ENCODE measurements at places on chromosomes 2 and 18.
A peak's percentile ranks its signal among the peaks of the same experiment; 100 is the strongest.

DNA sequence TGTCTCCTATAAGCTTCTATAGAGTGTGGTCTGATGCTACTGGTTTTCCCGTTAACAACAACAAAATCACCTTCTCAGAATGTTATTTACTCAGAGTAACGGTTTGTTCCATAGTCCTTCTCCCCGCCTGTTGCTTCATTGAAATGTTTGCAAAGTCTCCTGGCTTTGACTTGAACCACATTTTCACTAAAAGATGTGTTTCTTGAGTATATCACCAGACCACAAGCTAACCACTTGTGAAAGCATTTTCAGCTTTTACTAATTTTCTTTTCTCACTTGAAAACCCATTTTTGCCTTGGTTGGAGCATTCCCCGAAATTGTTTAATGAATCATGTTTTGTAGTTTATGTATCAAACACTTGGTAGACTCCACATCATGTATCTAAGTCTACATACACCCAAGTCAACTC, 121.2 kb downstream of the DPP4 start:
- no peak for DNase-seq

DNA sequence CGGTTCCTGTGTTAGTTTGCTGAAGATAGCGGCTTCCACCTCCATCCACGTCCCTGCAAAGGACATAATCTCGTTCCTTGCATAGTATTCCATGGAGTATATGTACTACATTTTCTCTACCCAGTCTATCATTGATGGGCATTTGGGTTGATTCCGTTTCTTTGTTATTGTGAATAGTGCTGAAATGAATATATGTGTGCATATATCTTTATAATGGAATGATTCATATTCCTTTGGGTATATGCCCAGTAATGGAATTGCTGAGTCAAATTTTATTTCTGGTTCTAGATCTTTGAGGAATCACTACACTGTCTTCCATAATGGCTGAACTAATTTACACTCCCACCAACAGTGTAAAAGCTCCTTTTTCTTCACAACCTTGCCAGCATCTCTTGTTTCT, 255.4 kb upstream of the CDH2 start:
- no peak for DNase-seq

DNA sequence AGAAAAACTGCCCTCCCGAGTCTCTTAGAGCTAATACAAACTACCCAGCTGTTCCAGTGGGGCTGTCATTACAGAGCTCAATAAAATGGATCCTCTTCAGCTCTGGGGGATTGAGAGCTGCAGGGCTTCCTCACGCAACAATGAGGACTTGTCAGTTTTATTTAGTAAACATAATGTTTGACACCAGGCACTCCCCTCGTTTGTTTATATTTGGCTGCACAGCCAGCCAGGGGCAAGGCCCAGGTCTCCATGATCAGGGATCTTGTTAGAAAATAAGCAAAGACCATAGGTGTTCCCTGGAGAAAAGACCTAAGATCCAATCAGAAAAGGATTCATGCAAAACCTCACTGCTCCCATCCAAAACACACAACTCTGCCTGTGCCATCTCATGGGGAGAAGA, 158.2 kb downstream of the C1D start:
- DNase-seq, result no peak

- DNase-seq, result peak; percentile 19
Measured at GRCh38 chr2:196592911-196593881, 46.3 kb upstream of the CCDC150 start.

DNA sequence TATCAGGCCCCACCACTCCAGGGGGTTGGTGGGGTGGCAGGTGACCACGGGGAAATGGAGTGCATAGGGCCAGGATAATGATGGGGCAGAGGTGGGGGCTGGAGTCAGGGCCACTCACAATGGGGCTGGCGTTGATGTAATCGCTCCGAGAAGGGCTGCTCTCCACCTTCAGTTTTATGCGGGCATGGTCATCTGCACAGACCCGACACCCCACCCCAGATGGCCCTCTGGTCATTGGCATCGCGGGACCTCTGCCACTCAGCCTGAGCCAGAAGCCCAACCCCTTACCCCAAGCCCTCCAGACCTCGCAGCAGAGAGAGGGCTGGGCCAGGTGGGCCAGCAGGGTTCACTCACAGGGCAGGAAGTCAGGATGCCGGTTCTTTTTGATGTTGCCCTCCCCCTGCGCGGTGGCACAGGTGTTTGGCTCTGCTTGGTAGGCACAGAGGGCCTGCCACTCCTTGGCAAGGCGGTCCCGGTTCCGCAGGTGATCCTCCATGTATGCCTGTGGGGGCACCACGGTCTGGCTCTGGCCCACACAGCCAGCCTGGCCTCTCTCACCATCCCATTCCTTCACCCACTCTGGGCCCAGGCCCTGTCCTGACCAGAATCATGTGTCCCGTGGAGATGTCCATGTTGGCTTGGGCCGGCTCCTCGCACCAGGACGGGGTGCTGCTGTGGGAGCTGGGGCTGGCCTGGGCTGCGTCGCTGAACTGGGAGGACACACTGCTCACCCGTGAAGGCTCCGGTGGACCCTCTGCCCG, 12.4 kb downstream of the PTPRN start:
- DNase-seq, result no peak

DNA sequence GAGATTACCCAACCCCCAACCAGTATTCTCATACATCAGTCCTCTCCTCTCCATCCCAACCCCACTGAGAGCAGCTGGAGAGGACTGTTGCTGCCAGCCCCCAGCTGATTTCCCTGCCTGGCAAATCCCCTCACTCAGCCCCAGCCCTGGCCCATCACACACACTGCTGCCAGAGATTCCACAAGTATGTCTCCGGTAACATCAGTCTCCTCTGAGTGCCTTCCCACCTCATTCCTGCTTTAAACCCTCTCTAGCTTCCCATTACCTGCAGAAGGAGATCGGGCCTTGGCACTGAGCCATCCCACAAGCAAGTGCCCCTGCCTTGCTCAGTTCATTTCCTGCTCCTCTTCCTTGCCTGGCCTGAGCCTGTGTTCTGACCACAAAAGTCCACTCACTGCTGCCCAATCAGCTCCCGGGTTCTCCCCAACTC, 50.6 kb upstream of the ZFP36L2 start:
- no peak for DNase-seq

GRCh38 chr2:153551698-153552097, 73.1 kb upstream of the RPRM start:
- no peak for DNase-seq

DNA sequence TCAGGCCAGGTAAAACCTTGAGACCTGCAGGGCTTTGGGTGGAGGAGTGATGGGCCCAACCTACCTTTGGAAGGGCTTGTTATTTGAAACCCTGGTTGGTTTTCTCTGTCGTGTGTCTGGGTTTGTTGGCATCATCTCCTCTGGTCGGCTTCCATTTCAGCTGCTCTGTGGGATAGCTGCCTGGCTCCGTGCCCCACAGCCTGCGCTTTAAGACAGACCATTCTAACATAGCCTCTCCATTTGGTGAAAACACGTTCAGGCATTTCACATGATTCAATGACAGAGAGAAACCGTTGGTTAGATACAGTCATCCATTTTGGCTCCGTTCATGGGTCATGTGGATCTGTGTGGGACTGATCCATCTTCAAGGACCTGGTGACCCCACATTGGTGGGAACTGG, 37.0 kb upstream of the LYPD6B start:
- no peak for DNase-seq

DNA sequence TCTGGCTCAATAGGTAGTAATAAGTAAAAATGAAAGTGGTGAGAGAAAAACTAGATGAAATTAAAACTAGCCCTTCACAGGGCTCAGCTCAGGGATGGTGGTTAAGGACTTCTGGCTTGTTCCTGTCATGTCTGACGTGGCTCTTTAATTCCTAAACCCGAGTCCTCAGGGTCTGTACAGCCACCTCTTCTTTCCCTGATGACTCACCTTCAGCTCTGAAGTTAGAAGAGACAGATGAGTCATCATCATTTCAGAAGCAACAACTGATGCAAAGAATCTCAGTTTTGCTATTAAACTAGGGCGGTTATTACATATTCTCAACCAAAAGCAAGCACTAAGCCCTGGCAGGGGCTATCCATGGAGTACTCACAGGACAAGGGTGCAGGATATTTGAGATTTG, 24.0 kb upstream of the ITGB6 start:
- peak; percentile 3 for DNase-seq

DNA sequence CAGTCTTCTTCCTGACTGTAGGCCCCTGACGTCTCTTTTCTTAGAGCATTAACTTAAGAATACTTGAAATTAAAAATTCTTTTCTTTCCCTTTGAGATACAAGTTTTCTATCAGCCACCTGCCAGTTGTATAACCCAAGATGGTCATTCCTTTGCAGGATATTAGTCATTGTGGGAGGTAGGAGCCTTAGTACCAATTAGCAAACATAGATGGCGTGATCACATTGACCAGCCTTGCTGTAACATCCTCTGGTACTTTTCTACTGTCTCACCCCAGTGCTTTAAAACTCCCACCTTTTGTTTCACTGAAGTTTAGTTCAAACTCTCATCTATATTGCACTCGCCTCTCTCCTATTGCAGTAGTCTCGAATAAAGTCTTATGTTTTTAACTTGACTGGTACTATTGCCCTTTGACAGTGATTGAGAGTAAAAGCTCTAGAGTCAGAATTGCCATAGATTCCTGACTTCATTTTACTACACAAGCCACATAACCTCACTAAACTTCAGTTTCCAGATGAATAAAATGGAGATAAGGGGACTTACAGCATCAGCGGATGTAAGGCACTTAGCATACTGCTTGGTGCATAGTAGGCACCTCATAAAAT, 74.1 kb downstream of the VRK2 start:
- DNase-seq, result no peak

DNA sequence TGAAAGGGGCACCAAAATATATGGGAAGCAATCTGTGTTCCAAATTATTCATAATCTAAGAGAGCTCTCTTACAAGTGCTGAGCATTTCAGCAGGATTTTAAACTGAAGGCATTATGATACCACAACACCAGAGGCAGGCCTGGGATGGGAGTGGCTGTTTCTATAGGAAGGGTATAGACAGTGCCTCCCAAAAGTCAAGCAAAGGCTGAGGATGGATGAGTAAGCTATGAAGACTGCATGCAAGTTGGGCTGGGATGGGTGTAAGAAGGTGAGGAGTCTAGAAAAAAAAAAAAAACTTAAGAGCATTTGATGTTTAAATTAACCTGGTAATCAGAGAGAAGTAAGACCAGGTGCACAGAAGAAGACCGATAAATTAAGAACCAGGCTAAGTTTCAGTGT, 132.5 kb downstream of the OSR1 start:
- no peak for DNase-seq

- no peak for DNase-seq
Measured at GRCh38 chr2:96204836-96205624, 3.6 kb downstream of the STARD7 start.

DNA sequence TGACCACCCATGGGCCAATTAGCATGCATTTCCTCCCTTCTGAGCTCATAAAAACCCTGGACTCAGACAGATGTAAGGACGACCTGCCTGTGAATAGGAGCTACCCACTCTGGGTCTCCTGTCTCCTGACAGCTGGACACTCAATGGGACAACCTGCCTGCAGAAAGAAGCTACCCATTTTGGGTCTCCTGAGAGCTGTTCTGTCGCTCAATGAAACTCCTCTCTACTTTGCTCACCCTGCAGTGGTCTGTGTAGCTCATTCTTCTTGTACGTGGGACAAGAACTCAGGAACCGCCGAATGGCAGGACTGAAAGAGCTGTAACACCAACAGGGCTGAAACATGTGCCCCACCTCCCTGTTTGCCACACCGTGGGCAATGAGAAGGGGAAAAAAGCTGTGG, 60.3 kb upstream of the DYNC1I2 start:
- peak; percentile 12 for DNase-seq

GRCh38 chr2:12455661-12456060, 261.1 kb upstream of the TRIB2 start:
- DNase-seq, result peak; percentile 76

GRCh38 chr2:104434966-104435365, 418.9 kb upstream of the POU3F3 start:
- DNase-seq, result no peak

- no peak for DNase-seq
Measured at GRCh38 chr2:182924306-182924705, 57.9 kb upstream of the FRZB start.

DNA sequence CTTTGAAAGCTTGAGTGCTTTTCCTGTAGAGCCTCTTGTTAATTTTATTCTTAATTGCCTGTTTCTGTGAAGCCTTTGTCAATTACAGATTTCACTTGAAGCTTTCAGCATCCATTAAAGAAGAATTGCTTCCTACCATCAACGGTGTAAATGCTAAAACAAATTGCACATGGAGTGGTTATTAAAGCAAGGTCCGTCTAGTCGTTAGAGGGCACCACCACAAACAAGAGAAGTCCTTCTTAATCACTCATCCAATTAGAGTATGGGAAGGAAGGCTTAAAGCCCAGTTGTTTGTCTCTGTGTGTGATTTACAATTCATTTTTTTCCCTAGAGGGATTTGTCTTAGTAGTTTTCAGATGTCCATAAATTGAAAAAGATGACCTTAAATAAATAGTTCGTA, 1.6 kb downstream of the KCNJ3 start:
- DNase-seq, result no peak

DNA sequence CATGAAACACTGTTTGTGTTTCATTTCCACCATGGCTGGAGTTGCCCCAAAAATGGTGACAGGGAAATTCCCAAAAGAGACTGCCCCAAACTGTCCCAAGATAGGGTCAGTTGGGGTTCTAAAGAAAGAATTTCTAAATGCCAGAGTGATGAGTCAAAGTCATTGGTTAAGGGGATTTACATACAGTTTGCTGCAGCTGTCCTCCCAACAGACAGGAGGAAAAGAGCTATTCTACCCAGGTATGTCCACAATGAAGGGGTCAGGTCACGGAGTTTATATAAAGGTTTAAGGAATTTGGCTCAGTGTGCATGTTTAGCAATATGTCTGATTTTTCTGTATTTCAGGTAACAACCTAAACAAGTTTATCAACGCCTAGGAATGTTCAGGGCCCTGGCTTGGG, 344.1 kb downstream of the TDRD15 start:
- DNase-seq, result no peak

DNA sequence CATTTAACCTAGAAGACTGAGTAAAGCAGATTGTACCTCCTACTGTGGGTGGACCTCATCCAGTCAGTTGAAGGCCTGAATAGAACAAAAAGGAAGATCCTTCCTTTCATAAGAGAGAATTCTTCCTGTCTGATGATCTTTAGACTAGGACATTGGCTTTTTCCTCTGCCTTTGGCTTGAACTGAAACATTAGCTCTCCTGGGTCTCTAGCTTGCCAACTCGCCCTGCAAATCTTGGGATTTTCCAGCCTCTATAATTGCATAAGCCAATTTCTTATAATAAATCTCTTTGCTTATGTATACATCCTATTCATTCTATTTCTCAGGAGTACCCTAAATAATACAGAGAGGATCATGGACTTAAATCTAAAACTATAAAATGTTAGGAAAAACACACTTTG, 6.2 kb upstream of the KDSR start:
- DNase-seq, result no peak

DNA sequence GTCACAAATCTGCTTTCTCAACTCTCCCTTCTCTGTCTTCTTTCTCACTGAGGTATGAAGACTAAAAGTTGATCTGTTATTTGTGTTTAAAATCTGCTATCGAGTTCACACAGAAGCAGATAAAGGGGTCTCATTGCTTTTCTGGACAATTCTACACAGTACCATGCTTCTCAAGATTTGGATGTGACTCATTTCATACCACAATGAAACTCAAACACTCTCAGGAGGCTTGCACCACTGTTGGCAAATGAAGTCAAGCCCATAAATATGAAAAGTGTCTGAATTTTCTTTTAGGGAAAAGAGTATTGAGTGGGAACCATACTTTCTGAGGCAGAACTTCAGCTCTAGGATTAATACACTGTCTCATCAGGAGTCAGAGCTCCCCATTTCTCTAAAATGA, 274.6 kb upstream of the CYRIA start:
- no peak for DNase-seq
